Chondrocyte (in vitro differentiated cells): ENCODE measurements at places on chromosomes 1 and 21. TPM values are rescaled to one million over a fixed set of nuclear protein-coding genes. Genes with fewer than 3 reads are reported as not detected.

APOBEC4 gene
- total RNA-seq = not detected in 3 replicates

RHBDL2 gene
- not detected in 3 replicates for total RNA-seq

RRP1 gene
- 18.4 to 19.6 TPM (median 19.2 TPM) in 3 replicates for total RNA-seq

NT5C1A gene
- total RNA-seq = 0.31 to 0.32 TPM in 2 of 3 replicates, not detected in the other

MAP10 gene
- 0.46 to 1.0 TPM (median 0.60 TPM) in 3 replicates for total RNA-seq

FAM163A gene
- total RNA-seq = not detected in 3 replicates

NBPF4 gene
- not detected in 3 replicates for total RNA-seq

KIF26B gene
- 32.7 to 47.0 TPM (median 46.0 TPM) in 3 replicates for total RNA-seq

PTPRF gene
- 54.6 to 66.7 TPM (median 62.0 TPM) in 3 replicates for total RNA-seq

IQGAP3 gene
- 6.8 to 10.8 TPM (median 9.8 TPM) in 3 replicates for total RNA-seq

- no peak for DNase-seq
These were observed 82.9 kb upstream of the ARTN start for GRCh38 chr1:43850591-43851233.

DNA sequence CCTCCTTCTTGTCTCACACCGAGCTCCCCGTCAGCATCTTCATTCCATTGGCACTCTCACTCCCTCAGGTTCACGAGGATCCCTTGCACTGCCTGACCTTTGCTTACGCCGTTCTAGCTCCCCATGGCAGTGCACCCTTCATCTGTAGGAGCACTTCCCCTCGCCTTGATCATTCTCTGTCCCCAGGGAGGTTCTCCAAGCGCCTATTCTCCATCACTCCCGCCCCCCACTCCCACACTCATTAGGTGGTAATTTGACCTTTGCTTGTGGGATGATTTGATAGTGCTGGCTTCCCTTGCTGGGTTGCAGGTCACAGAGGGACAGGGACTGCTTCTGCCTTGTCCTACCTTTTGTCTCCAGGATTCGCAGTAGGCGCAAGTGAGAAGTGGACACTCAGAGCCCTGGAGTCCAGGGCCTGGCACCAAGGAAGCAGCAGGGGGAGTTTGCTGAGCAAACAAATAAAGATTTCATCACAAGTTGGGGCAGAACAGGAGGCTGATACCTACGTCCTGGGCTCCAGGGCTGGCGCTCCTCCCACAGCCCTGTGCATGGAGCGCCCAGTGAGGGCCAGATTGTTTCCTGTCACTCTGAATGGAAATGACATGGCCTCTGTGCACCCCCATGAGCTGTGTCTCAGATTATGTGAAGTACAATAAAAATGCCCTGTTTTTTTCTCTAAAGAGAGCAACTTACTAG, 82.0 kb upstream of the RUNX3 start:
- no peak for DNase-seq

DNA sequence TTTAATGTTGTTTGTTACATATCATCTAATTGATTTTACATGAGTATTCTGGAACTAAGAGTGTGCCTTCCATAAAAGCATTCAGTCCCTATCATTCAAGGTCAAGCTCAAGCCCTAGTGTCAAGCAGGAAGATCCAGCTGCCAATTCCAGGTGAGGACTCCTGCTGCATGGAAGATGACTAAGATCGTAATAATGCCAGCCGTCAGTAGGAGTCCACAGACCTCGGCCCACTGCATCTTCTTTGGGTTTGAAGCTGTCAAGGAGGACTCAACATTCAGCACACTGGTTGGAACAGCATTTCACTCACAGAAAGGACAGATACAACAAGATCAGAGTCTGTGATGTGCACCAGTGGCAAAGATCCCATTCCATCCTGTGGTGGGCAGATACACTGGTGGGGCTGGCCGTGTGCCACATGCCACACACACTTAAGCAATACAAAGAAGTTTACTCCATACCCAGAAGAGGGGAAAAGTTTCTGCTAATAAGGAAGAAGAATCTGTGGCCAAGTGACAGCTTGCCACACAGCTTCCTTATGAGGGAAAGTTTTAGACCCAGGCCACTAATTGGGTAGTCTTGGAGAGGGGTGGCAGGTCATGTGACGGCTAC, 160.4 kb downstream of the PIK3R3 start:
- no peak for DNase-seq

DNA sequence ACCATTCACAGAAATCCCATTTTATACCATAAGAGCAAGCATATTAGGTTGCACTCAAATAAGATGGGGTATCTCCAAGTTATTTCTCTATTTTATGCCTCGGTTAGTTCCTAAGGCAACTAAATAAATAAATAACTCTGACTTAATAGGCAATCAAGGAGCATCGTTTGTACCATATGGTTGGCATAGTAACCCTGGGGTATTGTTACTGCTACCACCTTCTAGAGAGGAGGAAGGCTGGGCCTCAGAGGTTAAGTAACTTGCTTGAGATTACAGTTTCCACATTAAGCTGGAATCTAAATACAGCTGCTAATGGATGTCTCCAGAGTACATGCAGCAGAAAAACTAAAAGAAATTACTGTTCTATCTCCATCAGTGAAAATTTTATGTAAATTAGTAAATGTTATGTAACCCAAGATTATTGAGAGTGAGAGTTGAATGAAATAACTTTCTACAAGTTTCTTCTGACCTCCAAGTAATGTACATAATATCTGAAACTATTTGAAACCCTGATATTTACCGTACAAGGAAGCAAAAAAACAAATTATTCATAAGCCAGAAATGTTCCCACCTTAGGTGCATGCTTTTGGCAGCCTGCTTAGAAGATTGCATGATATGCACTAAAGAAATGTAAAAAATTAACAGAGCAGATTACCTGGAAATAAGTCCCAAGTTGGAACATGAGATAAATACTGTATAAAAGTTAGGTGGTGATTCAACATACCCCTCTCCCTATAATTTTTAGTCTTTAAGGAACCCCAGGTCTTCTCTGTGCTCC, 127.0 kb downstream of the CRB1 start:
- DNase-seq = no peak

DNA sequence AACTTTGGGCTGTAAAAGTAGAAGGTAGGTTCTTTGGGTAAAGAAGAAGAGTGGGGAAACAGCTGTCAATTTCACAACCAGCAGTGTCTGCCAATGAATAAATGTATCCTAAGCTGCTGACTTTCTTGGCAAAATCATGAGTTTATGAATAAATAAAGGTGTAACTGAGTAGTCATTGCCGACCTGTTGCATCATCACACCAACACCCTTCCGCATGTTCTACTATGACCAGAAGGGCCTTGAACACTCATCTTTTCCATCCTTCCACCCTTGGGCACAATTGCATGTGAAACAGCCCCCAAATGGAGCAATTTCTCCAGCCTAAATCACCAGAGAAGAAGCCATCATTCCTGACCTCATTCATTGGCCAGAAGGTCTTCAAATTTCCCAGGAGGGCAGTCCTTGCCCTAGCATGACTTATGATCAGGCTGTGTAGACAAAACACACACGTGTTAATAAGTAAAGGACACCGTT, 31.2 kb upstream of the QSOX1 start:
- no peak for DNase-seq

- no peak for DNase-seq
These were observed 29.4 kb upstream of the RAB3GAP2 start for GRCh38 chr1:220301630-220302029.

DNA sequence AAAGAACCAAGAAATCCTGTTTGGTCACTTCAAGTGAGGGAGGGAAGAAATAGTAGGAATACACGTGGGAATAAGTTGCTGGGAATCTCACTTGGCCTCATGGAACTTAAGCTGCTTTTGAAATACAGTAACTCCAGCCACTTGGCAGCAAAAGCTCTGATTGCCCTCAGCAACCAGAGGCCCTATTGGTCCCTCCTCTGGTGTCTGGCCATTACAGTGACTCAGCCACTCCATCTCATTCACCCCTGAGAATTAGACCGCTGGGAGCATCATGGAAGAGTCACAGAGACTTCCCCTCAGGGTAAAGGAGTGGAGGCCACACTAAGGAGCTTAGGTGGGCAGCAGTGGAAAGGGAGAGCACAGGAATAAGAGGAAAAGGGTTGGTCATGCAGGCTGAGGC, 99.6 kb downstream of the ELAVL4 start:
- no peak for DNase-seq

DNA sequence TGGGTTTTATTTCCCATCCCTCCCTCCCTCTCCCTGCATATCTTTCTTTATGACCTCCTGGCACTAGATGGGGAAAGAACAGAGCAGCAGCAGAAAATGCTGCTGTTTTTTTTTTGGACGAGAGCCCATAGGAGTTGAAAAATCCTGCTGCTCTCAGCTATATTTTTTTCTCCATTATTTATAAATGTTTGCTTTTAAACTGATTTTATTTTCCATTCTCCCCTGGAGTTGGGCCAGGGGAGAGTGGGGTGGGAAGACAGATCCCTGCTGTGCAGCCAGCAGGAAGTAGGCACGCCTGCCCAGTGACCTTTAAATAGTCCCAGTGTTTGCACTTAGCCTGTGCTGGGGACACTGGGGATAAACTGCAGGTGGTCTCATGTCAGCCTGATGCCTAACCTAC, 17.4 kb downstream of the SFT2D2 start:
- no peak for DNase-seq

DNA sequence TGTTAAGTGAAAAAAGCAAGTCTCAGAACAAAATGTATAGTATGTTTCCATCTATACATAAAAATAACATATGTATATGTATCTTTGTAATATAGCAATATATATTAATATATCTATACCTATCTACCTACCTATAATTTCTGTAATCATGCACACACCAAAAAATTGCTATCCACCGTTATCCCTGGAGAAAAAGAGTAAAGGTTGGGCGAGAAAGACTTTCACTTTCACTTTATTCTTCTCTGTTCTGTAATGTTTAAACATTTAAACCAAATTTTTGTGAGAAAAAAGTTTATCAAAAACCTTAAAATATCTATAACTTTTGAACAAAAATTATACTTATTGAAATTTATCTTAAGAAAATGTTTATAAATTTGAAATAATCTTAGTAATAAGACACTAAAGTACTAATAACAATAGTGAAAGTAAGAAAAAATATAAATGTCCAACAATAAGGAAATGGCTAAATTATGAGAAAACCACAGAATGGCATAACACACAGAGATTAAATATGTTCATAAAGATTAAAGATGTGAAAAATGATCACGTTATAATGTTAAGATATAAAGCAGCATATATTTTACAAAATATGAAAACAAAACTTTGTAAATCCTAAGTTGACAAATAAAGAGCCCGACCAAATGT, 74.0 kb upstream of the LRRC53 start:
- no peak for DNase-seq

DNA sequence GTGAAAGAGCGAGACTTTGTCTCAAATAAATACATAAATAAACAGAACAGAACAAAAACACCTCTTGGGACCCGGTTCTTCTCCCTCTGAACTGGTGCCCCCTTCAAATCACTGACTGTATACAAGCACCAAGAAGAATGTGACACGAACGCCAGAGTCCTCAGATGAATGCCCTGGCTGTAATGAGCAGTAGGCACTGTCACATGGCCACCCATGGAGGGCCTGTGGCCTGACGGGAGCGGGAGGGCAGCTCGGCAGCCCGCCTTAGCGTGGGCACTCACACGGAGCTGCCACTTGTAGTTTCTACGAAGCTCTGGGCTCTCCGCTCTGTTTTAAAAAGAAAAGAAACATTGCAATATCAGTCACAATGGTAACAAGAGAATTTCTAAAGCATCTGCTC, 146.0 kb downstream of the PEX14 start:
- peak; percentile 41 for DNase-seq

DNA sequence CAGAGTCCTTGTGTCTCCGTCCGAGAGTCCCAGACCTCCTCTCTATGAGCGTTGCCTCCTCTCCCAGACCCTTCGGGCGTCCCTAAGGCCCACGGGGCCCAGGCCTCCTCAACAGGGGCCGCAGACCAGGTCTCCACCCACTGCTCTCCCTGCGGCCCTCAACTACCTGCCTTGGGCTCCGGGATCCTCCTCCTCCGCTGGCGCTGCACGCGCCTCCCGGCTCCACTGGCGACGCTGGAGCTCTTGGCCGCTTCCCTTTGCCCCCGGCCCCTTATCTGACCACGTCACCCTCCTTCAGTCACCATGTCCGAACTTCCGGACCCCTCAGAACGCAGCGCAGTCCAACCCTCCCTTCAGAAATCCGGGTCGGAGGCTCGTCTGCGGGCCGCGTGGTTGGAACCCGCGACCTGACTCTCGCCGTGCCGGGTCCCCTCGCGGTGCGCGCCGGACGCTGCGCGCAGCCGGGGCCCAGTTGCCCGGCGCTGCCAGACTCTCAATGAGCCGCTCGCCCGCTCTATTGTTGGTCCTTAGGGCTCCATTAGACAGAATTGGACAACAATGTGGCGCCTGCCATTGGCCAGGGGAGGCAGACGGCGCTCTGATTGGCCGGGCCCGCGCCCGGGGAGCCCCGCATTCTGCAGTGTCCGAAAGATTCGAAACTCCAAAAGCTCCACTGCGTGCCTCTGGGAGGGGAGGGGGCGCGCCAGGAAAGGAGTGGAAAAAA, at the start of gene DMRTA2:
Gene DMRTA2, minus strand, starts transcription at position 498 of the 724 bp plus-strand sequence. CDS start 1,907 bp downstream, outside the sequence.
- no peak for DNase-seq

- no peak for DNase-seq
These were observed 195.3 kb upstream of the USP25 start for GRCh38 chr21:15534450-15534886.

DNA sequence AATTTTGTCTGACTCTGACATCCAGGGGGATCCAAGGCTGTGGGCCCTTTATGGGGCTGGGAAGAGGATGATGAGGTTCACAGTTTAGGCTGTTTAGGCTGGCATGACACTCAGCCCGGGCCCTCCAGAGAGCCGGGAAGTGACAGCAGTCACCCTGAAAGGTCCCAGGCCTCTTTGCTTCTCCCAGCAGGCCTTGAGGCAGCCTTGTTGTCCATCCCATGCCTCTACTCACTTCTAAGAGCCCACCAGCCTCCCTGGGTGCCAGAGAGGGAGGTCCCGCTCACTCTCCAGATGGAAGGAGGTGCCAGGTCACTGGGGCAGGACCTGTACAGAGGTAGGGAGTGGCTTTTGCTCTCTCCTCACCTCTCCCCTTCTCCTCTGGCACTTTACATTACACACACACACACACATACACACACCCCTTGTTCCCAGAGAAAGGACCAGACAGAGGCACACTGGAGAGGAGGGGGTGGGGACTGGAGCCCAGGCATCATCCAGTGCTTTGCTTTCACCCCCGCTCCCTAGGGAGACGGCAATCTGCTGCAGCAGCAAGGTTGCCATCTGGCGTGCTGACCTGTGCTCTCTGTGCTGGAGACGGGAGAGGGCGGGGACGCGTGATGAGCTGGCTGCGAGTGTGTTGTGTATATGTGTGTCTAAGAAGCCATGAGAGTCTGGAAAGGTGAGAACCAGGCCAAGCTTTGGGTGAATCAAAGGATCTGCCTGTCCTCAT, 4.6 kb downstream of the KLHDC8A start:
- no peak for DNase-seq

DNA sequence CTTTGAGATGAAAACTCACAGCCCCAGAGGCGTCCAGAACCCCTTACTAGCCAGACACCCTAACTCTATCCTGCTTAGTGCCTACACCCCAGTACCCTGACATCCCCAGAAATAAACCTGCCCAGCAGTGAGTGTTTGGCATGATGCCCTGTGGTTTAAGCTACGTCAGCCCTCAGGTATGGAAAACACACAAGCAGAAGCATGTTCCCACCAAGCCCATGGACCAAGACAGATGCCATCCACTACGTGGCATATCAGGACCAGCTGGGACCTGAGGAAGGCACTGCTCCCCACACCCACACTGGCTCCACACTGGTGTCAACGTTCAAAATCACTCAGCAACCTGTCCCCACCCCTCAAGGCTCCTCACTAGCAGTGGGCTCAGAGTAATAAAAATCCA, 116.4 kb downstream of the SYT2 start:
- no peak for DNase-seq
